NAMALWA (cell line): ENCODE measurements at places on chromosomes 4 and X.

DNA sequence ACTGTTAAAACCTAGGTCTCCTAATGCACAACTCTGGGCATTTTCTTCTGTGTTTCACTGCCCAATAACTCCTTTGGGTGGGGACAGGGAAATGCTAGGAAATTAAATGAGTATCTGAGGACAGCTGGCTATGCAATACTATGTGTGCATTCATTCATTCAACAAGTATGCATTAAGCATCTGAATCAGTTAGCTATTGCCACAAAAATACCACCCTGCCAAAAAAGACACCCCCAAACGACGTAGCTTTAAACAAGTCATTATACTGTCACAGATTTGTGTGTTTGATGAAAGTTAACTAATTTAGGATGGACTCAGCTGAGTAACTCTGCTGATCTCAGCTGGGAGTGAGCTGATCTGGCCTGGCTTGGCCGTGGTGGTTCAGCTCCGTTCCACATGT lies 29.8 kb upstream of the PTCHD1 start:
- DNase-seq, result no peak

DNA sequence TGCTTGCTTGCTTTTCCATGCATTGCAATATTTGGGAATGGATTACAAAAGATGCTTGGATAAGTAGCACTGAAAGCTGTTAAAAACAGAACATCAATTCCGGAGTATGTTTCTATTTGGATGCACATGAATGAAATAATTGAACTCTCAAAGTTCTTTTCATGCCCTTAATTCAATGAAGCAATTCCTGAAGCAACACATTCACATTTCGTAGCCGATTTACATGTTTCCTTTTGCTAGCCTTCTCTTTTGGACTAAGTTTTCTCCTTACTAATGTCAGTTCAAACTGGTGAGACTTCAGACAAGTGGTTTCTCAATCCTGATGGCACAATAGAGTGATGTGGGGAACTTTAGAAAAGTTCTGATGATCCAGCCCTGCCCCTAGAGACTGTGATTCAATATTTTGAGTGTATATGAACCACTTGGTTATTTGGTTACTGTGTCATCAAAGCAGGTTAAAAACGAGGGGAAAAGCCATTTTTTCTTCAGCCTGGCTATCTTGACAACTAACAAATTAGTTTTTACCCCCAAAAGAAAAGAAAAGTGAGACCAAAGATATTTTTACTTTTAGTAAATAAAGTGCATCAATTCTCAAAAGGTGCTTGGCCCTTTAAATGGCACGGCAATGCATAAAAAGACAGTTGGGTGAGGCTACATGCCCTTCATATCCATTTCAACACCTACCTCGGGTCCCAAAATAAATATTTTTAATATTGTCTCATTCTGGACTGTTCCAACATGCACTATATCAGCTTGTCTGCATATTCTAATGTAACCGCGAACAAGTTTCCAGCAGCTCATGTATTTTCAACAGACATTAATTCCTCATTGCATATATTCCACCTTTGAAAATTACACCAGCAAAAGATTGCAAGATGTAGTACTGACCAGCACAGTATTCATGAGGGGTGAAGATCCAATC lies 90.1 kb upstream of the RPL34 start:
- DNase-seq, result no peak

DNA sequence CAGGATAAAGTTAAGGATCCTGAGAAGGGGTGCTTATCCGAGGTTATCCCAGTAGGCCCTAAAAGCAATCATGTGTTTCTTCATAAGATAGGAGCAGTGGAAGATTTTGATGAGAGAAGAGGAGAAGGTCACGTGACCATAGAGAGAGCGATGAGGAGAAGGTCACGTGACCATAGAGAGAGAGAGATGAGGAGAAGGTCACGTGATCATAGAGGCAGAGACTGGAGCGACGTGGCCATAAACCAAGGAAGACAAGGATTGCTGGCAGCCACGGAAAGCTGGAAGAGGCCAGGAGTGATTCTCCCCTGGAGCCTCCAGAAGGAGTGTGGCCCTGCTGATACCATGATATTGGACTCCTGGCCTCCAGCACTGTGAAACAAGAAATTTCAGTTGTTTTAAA lies 38.4 kb upstream of the ZNF518B start:
- DNase-seq, result no peak

DNA sequence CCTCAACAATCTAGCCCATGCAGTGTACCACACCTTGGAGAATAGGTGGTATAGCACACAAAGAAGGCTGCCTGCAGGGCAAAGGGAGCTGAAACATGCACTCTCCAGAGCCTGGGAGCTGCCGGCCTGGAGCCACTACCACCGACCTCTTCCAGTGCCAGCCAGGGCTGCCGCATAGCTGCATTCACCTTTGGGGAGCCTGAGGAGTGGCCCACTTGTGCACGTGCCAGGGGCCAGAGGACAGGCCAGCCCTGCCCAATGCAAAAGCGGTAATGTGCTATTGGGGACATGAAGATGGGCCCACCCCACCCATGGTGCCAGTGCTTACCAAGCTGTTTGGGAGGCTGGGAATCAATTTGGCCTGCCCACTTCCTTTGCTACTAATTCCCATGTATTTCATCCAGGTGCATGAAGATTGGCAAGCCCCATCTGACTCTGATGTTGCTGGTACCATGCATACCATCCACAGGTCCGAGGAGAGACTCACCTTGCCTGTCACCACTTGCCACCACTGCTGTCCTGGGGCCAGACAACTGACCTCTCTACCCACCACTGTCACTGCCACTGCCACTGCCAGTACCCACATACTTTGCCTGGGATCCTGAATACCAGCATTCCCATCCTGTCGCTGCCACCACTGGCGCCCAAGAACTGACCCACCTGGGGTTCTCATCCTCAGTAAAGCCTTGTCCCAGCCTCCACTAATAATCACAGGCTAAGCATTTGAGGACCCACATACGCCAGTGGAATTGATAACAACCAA lies 506.9 kb downstream of the MAGEB5 start:
- no peak for DNase-seq

DNA sequence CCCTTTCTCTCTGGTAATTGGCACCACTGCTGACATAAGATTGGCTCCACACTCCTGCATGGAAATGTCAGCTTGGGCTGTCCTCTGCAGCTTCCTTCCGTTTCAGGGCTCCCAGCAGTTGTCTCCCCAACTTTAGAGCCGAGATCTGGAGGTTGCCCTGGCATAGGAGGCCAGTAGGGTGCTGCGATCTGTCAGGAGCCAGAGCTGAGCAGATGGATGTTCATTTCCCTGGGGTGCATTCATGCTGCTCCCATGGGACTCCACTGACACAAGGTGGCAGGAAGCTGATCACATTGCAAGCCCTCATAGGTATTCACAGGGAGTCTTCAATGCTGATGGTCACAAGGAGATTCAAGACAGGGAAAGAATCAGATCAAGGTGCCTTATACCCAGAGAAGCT lies 116.6 kb upstream of the RAI2 start:
- DNase-seq, result no peak
